Liver (tissue), 10 donors: ENCODE measurements at places on chromosomes 1 and 21.

DNA sequence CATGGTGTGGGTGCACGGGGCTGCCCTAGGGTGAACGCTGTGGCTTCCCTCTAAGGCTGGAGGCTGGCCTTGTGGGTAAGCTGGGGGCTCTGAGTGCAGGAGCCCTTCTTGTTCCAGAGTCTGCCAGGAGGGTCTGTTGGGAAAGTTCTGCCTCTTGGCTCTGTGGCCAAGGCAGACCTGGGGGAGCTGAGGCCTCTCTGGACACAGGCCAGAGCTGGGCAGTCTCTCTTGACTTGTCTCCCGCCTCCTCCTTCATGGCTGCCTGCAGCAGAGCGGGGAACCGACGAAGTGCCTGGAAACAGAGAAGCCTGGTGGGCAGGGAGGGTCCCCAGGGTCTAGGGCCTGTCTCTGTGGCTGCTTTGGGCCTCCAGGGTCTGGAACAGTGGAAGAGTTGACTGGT is 30.3 kb upstream of the PEX10 start:
- no peak for DNase-seq

GRCh38 chr21:35927262-35927661 is 133.1 kb downstream of the SETD4 start:
- DNase-seq, result no peak

DNA sequence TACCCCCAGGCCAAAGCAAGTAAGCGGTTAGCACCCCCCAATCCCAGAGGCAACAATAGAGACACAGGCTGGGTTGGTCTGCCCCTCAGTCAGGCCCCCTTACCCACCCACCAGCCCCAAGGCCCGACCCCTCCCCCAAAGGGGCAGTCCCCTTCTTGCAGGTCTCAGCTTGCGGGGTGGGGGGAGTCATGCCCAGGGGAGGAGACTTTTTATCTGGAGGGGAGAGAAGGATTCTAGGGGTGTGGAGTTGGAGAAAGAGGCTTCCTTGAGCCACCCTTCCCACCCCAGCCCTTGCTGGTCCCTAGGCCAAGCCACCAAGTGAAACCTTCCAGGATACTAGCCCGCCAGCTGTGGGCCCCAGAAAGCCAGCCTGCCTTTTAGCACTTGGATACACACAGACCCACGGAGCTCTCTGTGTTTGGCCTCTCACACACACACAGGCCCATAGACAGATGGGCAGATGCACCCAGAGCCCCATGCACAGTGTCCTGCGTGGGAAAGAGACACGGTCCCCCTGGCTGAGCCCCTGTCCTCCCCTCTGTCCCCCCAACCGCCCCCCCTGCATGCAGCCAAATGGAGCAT is 7.1 kb downstream of the TMEM54 start:
- DNase-seq, result no peak

DNA sequence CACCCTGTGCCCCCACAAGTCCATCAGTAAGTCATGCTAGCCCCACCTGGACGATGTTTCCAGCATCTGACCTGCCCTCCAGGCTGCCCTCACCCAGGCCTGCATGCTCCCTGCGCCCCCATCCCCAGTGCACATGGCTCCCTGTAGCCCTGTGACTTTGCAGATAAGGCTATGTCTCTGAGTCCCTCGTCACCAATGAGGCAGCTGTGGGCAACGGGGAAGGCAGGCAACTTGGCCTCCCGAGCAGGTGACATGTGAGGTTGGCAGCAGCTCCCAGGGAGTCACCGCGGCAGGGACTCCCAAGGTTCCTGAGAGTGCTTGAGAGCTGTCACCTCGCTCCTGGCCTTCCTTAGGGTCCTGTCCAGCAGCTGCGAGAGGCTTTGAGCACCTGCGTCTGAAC is 32.4 kb upstream of the AGPAT3 start:
- DNase-seq, result no peak

DNA sequence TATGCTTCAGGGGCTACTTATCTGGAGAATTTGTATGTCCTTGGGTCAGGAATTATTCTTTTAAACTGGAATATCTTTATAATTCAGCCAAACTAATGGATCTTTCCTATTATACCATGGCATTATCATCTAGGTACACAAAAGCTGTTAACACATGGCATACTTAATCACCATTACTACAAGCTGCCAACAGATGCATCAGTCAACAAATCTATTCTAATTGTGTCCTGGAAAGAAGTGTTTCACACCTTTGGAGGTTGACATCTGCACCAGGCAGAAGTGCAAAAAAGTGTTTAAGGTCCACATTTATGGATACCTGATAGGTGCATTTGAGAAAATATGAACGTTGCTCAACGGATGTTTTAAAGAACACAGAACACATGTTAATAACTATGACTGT is 470.2 kb upstream of the ADGRL2 start:
- no peak for DNase-seq

DNA sequence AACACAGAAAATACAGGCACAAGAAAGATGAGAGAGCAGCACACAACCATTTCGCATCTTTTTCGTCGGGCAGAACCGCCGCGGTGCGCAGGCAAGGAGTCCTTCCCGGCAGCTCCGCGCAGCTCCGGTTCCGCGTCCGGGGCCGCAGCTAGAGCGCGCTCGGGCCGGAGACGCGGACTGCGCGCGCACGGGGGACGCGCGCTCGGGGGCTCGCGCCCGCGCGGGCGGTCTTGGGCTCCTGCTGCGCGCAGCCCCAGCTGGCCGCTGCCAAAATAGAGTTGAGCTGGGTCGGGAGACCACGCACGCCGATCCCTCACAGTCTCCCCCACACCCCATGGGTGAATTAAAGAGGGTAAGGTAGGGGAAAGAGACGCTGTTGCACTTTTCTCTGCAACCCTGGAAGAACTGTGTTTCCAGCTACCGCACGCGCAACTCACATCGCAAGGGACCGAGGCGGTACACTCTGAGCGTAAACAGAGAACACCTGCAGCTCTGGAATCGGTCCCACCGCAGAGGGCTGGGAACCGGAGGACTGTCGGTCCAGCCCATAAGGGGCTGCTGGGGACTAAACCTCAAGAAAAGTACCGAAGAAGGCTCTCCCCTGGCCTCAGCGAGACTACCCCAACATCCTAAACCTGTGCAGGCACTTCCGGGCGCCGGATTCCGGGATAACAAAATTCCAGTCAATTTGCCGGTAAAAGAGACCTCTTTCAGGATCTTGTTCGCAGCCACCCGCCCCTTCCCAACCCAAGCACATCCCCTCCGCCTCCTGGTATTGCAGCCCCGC is 1.7 kb downstream of the NR5A2 start:
- DNase-seq, result no peak

GRCh38 chr1:21329209-21329844 is 39.1 kb upstream of the ECE1 start:
- DNase-seq, result no peak

GRCh38 chr1:43505077-43505780 is 25.5 kb upstream of the PTPRF start:
- no peak for DNase-seq

GRCh38 chr1:75421371-75421770 is 189.5 kb downstream of the SLC44A5 start:
- DNase-seq, result no peak

DNA sequence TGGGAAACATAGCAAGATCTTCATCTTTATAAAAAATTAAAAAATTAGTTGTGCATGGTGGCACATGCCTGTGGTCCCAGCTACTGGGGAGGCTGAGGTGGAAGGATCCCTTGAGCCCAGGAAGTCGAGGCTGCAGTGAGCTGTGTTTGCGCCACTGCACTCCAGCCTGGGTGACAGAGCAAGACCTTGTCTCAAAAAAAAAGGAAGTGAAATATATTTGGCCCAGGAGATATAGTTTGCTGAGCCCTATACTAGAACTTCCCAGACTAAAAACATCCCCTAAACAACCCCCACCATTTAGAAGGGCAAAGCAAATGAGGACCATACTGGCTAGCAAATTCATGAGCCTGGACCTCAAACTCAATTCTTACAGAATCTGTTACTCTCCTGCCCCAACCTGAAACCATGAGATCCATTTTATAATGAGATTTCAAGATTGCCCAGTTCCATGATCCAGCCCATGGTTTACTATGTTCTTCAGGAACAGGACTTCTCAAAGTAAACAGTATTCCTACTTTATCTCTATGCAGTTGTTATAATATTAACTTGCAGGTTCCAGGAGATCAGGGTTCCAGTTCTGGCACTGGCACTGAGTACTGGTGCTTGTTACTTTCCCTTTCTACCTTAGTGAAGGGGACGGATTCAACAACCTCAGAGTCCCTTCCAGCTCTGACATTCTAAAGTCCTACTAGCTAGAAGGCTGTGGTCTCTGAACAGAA is 48.9 kb upstream of the TADA1 start:
- no peak for DNase-seq

- no peak for DNase-seq
These were observed 19.2 kb upstream of the RCAN3 start for GRCh38 chr1:24483441-24483840.

GRCh38 chr1:195637539-195637938 is 970.7 kb downstream of the KCNT2 start:
- DNase-seq, result no peak

DNA sequence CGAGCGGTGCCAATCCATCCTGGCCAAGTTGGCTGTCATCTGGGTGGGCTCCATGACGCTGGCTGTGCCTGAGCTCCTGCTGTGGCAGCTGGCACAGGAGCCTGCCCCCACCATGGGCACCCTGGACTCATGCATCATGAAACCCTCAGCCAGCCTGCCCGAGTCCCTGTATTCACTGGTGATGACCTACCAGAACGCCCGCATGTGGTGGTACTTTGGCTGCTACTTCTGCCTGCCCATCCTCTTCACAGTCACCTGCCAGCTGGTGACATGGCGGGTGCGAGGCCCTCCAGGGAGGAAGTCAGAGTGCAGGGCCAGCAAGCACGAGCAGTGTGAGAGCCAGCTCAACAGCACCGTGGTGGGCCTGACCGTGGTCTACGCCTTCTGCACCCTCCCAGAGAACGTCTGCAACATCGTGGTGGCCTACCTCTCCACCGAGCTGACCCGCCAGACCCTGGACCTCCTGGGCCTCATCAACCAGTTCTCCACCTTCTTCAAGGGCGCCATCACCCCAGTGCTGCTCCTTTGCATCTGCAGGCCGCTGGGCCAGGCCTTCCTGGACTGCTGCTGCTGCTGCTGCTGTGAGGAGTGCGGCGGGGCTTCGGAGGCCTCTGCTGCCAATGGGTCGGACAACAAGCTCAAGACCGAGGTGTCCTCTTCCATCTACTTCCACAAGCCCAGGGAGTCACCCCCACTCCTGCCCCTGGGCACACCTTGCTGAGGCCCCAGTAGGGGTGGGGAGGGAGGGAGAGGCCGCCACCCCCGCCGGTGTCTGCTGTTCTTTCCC is 5.3 kb downstream of the GPR37L1 start:
- DNase-seq, result no peak
